ENCODE measurements at places on chromosomes 12 and 14.

DNA sequence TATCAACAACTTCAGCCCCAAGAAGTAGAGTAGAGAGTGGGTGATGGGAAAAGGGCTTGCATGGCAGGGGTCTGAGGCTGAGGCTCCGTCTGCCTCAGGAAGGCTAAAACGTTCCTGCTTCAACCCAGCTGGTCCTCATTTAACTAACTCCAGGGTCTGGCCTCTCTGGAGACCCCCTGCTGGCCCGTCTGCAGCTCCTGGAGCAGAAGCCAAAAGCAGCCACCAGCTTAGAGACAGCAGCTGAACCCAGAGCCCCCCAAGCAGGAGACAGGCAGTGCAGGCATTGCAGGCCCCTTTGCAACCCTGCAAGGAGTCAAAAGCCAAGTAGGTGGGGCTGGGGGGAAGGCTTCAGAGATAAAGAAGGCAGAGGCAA is 25.1 kb upstream of the LTBP2 start:
- no peak for DNase-seq

DNA sequence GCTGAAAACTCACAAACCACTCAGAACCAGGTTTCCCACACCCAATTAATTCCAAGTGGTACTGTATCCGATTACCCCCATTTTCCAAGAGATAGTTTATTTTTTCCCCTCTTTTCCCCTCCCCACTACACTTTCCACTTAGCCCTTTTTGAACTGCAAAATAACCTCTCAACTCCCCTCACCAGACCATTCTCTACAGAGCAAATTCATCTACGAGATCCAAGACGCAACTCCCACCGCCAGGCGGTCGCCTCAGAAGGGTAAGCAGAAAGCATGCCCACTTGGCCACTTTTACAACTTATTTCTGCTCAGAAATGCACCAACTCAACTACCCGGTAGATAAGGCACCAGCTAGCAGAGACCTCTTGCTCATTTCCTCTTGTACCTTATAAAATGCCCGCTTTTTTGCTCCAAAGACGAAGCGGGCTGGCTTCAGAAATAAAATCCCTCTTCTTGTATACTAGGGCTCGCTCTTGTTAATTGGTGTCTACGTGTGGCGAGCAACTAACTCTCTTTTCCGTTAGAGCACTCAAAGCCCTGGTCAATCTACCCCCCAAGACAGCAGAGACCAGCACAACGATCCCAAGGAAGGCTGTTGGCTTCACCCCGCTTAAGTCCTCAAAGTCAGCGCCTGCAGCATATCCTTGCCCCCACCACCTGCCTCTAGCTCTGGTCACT is 910 bp upstream of the SRP54 start:
- DNase-seq = peak; percentile 13

DNA sequence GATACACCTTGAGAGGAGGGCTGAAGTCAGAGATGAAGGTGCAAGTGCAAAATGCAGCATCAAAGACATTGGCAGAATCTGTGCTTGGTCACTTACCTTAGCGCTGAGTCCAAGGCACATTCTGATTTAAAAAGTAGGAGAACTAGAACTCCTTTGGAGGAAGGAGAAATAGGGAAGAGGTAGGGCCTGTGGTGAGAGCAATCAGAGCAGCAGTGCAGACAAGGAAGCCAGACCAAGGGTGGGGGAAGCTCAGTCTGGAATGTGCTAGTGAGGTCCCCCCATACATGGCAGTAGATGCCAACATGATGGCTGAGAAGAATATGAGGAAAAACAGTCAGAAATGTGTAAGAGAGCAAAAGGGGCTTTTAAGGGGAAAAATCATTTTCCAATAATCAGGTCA is 206.5 kb downstream of the SSPN start:
- no peak for DNase-seq

- DNase-seq = no peak
Observed at GRCh38 chr12:94980577-94980976, 22.9 kb downstream of the NDUFA12 start.

DNA sequence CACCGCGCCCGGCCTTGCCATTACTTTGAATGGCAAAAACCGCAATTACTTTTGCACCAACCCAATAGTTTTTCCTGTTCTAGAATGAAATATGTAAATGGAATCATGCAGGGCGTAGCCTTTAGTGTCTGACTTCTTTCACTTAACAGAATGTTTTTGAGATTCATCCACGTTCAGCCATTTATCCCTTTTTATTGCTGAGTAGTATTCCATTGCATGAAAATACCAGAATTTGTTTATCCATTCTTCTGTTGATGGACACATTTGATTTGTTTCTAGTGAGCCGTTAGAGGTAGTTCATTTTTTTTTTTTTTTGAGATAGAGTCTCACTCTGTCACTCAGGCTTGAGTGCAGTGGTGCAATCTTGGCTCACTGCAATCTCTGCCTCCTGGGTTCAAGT is 90.6 kb downstream of the SLC25A47 start:
- no peak for DNase-seq

- peak; percentile 75 for DNase-seq
Observed at GRCh38 chr14:105050551-105050897, 14.7 kb downstream of the GPR132 start.

- no peak for DNase-seq
Observed at GRCh38 chr12:104360157-104360556, 56.6 kb downstream of the EID3 start.

DNA sequence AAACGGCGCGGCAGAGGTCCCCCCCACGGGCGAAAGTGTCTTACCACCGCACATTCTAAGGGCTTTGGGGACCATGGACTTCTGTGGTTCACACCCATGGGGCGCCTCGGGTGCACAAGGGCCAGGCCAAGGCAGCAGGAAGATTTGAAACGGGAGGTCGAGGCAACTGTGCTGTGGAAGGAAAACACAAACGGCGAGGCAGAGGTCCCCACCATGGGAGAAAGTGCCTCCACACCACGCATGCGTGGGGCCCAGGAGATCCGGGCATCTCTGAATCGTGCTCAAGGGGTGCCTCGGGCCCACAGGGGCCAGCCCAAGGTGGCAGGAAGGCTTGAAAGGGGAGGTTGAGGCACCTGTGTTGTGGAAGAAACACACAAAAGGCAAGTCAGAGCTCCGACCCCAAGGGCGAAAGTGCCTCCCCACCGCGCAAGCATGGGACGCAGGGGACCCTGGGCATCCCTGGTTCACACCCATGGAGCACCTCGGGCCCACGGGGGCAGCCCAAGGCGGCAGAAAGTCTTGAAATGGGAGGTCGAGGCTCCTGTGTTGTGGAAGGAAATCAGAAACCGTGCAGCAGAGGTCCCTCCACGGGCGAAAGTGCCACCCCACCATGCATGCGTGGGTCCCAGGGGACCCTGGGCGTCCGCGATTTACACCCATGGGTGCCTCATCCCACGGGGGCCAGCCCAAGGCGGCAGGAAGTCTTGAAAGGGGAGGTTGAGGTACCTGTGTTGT is 371.0 kb downstream of the ALG10 start:
- DNase-seq = no peak

GRCh38 chr14:74571441-74571841 is 40.6 kb downstream of the LTBP2 start:
- no peak for DNase-seq

- no peak for DNase-seq
Observed at GRCh38 chr12:43131301-43131700, 420.7 kb downstream of the ADAMTS20 start.

DNA sequence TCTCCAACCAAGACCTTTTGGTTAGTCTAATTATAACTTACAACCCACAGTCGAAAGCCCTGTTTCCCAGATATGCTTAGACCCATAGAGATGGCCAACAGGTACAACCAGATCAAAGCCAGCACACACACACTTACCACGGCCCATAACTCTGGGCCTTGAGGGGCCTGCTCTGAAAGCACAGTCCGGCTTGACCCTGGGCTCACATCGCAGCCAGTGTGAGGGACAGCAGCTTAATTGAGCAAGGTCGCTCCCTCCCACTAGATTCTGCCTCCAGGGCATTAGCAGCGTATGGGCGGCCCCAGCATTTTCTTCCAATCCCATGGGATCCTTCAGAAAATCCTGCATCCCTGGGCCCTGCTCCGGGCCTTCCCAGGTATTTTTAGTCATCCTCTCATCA is 157.4 kb upstream of the FKBP4 start:
- no peak for DNase-seq

DNA sequence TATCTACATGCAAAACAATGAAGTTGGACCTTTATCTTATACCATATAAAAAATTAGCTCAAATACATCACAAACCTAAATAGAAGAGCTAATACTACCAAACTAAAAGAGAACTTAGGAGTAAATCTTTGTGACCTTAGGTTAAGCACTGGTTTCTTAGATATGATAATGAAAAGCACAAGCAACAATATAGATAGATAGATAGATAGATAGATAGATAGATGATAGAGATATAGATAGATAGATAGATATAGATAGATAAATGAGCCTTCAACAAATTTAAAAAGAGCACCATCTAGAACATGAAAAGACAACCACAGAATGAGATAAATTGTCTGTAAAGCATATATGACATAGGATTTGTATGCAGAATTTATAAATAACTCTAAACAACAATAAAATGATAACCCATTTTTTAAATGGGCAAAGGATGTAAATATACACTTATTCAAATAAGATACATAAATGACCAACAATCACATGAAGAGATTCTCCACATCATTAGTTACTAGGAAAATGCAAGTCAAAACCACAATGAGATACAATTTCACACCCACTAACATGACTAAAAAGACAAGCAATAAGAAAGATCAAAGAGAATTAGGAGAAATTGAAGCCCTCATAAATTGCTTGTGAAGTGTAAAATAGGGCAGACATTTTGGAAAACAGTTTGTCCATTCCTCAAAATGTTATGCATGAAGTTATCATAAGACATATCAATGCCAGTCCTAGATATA is 293.7 kb downstream of the BTG1 start:
- DNase-seq = no peak

- no peak for DNase-seq
Observed at GRCh38 chr14:99451234-99451633, 29.4 kb downstream of the SETD3 start.

DNA sequence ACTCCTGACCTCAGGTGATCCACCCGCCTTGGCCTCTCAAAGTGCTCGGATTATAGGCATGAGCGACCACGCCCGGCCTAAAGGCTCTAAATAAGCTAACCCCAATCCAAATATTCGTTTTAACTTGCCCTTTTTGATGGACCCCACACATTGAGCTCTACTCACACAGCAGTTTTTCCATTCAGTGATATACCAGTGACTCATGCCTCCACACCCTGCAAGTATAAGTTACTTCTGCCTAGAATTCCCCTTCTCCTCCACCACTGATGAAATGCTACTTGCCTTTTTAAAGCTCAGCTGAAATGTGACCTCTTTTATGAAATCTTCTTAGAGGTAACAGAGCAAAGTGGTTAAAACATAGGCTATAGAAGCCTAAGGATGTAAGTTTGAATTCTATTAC is 68.8 kb downstream of the EXOC5 start:
- DNase-seq = no peak

DNA sequence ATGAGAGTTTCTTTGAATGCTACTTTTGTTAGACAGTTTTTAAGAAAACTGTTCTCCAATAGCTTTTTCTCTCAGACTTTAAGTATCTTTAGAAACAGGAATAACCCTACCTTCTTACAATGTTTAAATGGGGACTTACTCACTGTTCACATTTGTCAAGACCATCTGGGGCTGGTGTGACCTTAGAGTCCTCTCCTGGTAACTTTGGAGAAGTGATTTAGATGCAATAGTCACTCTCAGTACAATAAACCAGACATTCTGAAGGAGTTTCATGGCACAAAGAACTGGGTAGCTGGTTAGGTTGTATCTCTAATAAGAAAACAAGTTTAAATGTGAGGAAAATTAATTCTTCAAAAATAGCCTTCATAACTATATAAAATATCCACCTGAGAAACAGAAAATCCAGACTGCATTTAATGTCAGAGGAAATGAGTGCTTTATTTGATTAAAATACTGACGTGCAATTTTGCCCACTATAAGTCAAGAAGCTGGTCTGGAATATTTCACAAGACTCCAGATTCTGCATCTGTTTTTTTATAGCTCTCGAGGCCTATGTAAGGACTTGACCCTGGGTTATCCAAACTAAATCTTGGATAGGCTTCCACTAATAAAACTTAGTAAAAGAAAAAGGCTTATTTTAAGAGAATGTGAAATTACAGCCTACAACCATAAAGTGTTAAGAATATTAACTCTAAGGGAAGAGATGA is 108.7 kb downstream of the PTGER2 start:
- DNase-seq = no peak

DNA sequence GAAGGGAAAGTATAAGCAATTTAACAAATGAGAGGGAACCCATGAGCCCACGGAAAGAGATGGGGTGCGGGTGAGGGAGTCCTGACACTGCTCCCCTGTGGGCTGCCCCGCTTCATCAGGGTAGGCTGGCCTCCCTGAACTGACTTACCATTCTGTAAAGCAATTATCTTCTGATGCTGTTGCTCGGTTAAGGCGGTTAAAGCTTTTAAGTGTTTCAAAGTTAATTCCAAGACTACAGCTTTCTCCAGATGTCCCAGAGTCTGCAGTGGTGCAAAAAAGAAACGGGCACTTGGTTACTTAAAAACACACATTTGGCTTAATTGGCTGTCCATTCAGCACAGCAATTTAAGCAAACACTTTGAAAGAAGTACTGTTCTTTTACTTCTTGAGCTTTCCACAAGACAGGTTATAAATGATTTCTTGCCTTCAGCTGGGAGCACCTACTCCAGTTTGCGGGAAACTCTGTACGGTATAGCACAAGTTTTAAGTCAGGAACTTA is 1.3 kb downstream of the BHLHE41 start:
- no peak for DNase-seq

- DNase-seq = no peak
Observed at GRCh38 chr12:106249411-106250135, 1.8 kb upstream of the CKAP4 start.

- DNase-seq = no peak
Observed at GRCh38 chr12:6605421-6606330, 1.5 kb downstream of the CHD4 start.

DNA sequence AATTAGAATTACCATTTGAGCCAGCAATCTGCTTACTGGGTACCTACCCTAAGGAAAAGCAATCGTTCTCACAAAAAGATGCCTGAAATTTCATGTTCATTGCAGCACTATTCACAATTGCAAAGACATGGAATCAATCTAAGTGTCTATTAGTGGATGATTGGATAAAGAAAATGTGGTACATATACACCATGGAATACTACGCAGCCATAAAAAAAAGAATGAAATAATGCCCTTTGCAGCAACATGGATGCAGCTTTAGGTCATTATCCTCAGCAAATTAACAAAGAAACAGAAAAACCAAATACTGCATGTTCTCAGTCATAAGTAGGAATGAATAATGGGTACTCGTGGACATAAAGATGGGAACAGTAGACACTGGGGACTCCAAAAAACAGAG is 89.8 kb upstream of the MAP1LC3B2 start:
- DNase-seq = no peak

GRCh38 chr12:1801303-1801975 is 18.9 kb upstream of the LRTM2 start:
- DNase-seq = no peak
